ENCODE measurements at places on chromosomes 3 and 15. TPM values are rescaled to one million over a fixed set of nuclear protein-coding genes. Genes with fewer than 3 reads are reported as not detected.

CGNL1 gene
- 16.2 TPM for total RNA-seq

CELF6 gene
- total RNA-seq: 2.0 TPM

GRCh38 chr3:150335631-150336030 lies 72.5 kb upstream of the TSC22D2 start:
- no peak for DNase-seq

GRCh38 chr3:195856410-195857084 lies 44.8 kb upstream of the MUC4 start:
- no peak for DNase-seq

DNA sequence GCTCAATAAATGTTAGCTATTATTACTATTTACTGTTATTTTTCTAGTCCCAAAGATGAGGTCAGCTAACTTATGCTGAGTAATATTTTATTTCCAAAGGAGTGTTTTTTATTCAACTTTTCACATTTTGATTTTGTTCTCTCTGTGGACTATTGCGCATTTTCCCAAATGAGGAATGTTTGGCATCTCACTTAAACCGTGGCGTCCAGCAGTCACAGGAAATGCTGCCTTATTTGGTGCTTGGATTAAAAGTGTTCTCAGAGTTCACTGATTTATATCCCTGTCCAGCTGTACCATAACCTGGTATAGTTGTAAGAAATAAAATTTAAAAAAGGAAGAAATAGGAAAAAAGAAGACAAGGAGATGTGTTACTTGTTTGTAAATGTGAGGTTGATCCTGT lies 166.8 kb downstream of the THSD4 start:
- DNase-seq: no peak

TMCO5A gene
- not detected for total RNA-seq

GRCh38 chr3:25558121-25558520 lies 106.6 kb downstream of the TOP2B start:
- no peak for DNase-seq

SCAMP5 gene
- total RNA-seq: 3.8 TPM

IL17RD gene
- 13.2 TPM for total RNA-seq

WNT7A gene
- total RNA-seq: not detected

- DNase-seq: no peak
Observed at GRCh38 chr15:29039466-29040369, 153.9 kb downstream of the APBA2 start.

- DNase-seq: no peak
Observed at GRCh38 chr3:183583331-183584245, 28.1 kb upstream of the KLHL6 start.

GRCh38 chr3:32994045-32994444 lies 42.6 kb downstream of the CCR4 start:
- DNase-seq: no peak

GRCh38 chr15:29616512-29616911 lies 205.8 kb downstream of the TJP1 start:
- DNase-seq: no peak

TJP1 gene
- total RNA-seq: 84.0 TPM

GNAT1 gene
- total RNA-seq: not detected

- no peak for DNase-seq
Observed at GRCh38 chr3:100277255-100277800, 16.5 kb downstream of the TBC1D23 start.

EPB42 gene
- 0.33 TPM for total RNA-seq

- no peak for DNase-seq
Observed at GRCh38 chr15:76711351-76711827, 193.8 kb downstream of the SCAPER start.

DNA sequence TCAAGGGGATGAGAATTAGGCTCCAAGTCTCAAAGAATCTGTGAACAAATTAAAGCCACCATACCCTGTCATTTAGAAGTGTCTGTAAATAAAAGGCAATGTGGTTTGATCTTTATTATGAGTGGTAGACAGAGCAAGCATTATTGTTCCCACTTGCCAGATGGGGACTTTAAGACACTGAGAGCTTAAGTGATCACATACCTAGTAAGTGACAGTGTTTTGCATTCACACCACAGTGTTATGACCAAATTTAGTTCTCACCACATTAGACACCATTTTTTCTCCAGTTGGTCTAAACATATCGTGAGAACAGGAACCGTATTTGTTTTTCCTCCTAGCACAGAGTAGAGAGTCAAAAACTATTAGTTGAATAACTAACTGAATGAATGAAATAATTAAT lies 13.2 kb upstream of the ZBED2 start:
- no peak for DNase-seq

DNA sequence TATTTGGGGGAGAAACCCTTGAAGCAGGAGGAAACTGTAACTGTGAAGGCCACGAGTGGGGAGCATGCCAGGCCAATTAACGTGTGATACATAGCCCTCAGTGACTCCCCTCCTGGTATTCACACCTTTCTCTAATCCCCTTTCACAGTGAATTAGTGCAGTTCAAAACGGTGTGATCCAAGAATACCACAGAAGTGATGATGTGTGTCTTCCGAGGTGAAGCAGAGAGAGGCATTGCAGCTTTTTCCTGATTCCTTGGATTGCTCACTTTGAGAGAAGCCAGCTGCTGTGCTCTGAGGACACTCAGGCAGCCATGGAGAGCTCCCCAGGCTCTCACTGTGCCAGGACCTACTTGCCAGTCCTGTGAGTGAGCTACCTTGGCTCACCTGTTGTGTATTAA lies 17.3 kb downstream of the NIPA2 start:
- DNase-seq: no peak

GRCh38 chr15:70035719-70036077 lies 62.0 kb downstream of the TLE3 start:
- no peak for DNase-seq

- no peak for DNase-seq
Observed at GRCh38 chr15:62164396-62165103, 535 bp downstream of the C2CD4B start.

- no peak for DNase-seq
Observed at GRCh38 chr3:12501360-12502020, 17.2 kb downstream of the TSEN2 start.

DNA sequence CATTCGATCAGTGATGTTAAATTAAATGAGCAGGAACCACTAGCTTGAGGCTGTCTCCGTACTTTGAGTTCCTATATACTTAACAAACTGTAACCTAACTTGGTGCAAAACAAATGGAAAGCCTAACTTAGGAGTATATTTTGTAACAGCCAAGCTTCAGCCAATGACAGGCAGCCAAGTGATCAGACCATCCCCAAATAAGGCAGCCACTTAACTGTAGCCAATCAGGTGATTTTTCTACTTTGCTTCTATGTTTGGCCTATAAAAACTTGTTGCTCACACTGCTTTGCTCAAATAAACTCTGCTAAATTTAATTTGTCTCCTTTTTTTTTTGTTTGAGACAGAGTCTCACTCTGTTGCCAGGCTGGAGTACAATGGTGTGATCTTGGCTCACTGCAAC lies 19.3 kb upstream of the ZNF770 start:
- no peak for DNase-seq

- DNase-seq: peak; percentile 39
Observed at GRCh38 chr15:72961346-72961745, 90.9 kb upstream of the NEO1 start.

CCDC39 gene
- 0.17 TPM for total RNA-seq

- DNase-seq: no peak
Observed at GRCh38 chr15:76588811-76589747, 252.5 kb downstream of the ISL2 start.

DNA sequence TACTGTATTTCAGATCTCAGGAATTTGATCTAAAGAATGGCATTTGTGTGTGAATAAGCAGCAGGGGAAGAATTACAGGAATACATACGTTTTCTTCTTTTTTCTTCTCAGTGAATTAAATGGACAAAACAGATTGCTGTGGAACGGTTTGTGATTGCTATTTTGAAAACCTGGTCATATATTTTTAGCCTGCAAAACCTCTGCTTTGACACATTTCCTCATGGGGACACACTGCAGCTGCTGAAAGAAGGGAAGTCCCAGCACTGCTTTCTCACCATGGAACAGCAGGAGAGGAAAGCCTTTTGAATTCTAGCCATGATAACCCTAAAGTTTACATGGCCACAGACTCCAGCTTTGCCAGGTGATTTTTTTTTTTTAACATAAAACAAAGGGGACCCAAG lies 315.0 kb downstream of the OXSM start:
- DNase-seq: no peak

DNA sequence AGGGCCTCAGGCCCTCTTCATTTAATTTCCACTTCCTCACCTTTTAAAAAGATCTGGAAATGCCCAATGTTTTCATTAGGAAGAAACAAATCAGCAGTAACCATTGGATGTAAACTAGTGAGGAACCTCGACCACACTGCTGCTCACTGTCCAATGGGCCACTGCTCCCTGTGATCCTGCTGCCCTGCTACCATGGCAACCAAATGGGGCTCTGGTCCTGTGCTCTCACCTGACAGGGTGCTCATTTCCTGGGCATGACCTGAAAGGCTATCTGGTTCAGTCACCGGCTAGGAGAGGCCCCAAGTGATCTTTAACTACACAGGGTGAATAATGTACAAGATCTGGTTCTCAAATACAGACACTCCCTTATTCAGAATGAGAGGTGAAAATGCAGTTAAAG lies 54.6 kb downstream of the ARHGEF3 start:
- DNase-seq: no peak

- no peak for DNase-seq
Observed at GRCh38 chr3:42430781-42431532, 20.5 kb upstream of the LYZL4 start.

GRCh38 chr3:177195242-177195991 lies 1.9 kb downstream of the TBL1XR1 start:
- DNase-seq: no peak

GRCh38 chr15:95292785-95293450 lies 1037.6 kb upstream of the NR2F2 start:
- DNase-seq: no peak

- DNase-seq: no peak
Observed at GRCh38 chr15:27928386-27928785, 170.7 kb downstream of the OCA2 start.

GJD2 gene
- total RNA-seq: not detected

CAV3 gene
- total RNA-seq: not detected

GOLGA8F gene
- under 0.01 TPM for total RNA-seq

DNA sequence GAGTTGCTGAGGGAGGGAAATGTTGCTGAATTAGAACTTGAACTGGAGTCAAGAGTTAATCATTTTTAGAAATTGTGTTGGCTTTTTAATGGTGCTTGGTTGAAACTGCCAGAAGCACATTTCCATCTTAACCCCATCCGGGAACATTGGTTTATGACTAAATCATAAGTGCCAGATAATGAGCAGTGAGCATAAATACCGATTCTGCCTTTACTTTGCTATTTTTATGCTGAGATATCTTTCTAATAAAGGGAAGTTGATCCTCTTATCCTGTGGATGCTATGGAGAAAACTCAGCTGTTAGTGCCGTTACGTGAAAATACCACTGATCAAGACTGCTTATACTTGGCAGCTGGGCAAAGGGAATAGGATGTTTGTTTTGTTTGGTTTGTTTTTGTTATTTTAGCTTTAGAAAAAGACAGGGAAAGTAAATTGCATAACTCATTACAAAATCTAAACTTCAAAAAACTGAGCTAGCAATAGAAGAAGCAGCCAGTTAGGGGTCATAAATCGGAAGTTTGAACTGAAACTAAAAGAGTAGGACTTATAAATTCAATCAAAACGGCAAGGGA lies 813.1 kb downstream of the NAALADL2 start:
- no peak for DNase-seq

DNA sequence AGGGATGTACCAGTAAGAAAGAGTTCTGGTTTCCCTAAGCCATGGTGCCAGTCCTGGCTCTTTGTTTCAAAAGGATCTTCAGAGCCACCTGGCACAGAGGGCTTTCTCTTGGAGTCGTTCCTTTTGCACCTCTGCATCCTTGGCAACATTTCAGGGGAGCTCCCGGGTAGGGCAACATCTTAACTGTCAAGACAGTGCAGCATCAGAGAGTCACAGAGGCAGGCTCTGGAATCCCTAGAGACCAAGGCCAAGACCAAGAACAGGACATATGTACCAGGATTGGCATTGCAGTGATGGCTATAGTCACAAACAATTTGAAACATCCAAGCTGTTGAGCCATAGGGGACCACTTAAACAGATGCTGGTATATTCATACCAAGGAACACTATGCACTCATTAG lies 129.4 kb upstream of the ADPGK start:
- no peak for DNase-seq

DNA sequence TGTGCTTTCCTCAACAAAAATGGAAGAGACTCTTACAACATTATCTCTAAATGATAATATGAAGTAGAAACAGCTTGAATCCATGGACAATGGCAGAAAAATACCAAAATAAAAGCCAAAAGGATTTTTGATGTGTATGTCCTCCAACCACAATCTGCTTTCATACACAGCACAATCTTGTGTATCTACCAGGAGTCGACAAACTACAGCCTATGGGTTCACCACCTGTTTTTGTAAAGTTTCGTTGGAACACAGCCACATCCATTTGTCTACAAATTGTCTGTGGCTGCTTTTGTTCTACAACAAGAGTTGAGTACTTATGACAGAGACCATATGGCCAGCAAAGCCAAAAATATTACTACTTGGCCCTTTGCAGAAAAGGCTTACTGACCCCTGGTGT lies 88.7 kb upstream of the UBE2E2 start:
- DNase-seq: no peak

DNA sequence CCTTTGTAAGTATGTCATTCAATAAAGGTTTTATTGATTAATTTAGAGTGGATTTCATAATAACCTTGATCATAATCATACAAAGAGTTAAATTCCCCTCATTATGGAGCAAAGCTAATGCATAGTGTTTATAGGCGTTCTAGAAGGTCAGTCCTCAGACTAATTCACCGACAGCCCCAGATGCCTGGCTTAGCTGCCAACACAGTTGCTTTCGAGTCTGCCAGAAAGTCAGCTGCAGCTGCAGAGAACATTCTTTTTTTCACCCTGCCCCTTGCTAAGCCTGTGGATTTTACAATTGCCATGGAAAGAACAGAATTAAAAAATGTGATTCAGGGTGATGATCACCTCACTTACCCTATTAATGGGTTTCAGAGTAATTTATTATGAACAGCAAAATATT lies 21.2 kb downstream of the CADM2 start:
- no peak for DNase-seq

DNA sequence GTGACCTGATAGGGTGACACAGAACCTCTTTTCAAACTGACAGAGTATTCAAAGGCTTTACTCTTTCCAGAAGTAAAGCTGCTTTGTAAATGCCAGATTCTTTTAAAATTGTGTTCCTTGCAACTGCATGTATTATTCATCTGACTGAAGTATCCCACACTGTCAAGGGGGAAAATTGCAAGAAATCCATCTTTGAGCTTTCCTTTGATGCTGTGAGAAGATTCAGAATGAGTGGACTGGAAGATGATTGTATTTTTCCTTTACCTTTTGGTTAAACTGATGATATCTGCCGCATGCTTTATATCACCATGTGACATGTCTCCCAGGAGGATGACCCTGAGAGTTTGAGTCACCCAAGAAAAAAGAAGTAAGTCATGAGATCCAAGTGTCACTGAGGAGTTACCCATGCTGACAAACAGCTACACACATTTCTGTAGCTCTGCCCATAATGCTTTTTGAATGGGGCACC lies 250.8 kb upstream of the CBLB start:
- no peak for DNase-seq

AMIGO3 gene
- total RNA-seq: not detected

Data from esophagus muscularis mucosa (tissue), 4 donors.